ENCODE measurements at places on chromosomes 2 and 18.

GRCh38 chr2:19158211-19158610, 200.2 kb downstream of the OSR1 start:
- no peak for DNase-seq

DNA sequence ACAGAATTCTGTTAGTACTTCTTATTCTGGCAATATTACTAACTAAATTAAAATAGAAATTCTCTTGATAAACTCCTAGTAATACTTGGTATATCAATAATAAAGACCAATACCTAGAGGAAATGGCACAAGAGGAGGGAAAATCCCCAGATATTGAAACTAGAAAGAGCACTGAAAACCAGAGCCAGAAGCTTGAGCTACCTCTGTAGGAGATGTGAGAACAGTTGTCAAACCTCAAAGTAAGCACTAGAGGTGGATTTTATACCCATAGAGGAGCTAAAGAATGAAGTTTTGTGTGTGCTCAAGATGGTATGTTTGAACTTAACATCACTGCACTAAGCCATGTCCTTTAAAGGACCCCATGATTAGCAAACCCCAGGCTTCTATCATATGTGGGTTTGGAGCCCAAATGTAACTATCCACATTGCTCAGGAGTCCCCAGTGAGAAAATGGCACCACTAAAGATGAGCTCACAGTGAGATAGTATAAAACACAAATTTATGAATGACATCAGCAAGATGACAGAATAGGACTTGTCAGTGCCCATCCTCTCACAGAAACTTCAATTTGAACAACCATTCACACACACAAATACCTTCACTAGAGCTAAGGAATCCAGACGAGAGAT, 122.1 kb downstream of the PKP4 start:
- DNase-seq: no peak

GRCh38 chr2:26169681-26170414, 3.0 kb upstream of the GAREM2 start:
- no peak for DNase-seq

DNA sequence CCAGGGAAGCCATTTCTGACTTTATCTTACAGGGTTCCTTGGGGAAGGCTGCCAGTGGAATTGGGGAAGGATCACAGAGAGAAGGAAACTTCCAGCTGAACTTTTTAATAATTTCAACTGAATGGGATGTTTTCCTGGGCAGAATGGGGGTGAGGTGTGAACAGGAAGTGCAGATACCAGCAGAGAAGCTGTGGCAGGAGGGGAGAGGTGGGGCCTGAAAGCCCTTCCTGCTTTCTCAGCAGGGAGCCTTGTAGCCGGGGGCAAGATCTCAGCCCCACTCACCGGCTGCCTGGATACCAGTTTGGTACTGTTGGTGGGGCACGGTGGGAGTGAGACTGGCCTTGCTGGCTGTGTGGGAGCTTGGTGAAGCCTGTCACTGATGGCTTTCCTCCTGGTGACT, 170.5 kb downstream of the ZBTB7C start:
- no peak for DNase-seq

GRCh38 chr18:23761941-23762340, 72.7 kb downstream of the LAMA3 start:
- DNase-seq: no peak

- no peak for DNase-seq
Measured at GRCh38 chr2:169798397-169798717, 314 bp upstream of the SSB start.

DNA sequence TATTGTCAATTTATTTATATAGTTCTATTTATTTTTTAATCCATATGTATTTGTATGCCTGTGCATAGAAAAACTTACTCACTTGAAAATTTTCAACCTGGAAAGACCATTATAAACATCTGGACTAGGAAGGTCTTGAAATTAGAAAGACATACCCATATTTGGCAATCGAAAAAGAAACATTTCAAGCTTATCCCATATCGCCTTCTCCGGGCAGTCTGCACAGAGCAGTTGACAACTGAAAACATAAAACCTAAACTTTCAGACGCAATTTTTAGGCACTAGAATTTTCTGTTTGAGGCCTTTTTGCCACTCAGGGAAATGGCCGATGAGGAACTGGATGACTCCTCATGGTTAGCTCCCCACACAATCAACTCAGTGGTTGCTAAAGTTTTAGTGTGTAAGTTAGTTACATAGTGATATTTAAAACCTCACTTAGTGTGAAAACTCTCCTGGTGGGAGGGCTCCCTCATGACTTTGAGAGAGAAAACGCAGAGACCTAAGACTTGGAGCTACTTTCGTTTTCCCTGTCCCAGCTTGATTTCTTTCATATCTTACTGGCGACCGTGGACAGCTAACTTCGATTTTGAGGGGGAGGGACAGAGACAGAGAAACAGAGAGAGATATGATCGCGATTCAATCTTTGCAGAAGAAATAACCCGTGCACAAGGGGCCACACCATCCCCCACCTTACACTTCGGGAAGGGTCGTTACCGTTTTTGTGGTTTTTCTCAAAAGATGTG, 3.2 kb upstream of the HOXD12 start:
- DNase-seq: no peak

DNA sequence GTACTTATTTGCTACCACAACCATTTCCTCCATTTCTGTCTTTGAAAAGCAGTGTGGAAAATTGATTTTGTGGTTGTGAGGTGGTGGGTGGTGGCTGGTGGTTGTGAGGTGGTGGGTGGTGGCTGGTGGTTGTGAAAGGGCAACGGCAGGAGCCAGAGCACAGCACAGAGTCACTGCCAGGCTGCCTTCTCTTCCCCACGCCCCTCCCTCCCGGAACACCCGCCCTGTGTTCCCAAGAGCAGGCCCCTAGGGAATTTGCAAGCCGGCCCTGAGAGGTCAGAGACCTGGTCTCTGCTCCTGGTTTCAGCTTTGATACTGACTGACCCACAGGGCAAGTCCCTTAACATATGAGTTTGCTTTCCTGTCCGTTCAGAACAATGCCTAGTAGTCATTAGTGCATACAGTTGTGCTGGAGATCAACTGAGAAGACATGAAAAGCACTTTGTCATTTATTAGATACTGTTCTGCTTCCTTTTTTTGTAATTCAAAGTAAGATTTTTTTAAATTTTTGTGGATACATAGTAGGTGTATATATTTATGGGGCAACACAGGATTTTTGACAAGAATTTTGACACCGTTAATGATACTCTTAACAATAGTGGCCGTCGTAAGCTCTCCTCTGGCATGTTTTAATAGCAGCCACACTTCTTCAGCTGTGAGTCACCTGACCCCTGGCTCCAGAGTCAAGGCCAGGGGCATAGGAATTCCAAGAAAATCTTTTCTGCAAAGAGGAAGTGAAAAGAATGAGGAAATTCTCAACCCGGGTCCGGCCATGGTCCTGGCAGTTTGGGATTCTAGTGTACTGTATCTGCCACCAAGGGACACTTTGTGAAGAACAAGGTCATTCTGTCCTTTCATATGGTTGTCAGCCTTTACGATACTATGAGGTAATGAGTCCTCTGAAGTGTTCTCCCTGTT, 53.2 kb downstream of the ITGA6 start:
- DNase-seq: no peak

DNA sequence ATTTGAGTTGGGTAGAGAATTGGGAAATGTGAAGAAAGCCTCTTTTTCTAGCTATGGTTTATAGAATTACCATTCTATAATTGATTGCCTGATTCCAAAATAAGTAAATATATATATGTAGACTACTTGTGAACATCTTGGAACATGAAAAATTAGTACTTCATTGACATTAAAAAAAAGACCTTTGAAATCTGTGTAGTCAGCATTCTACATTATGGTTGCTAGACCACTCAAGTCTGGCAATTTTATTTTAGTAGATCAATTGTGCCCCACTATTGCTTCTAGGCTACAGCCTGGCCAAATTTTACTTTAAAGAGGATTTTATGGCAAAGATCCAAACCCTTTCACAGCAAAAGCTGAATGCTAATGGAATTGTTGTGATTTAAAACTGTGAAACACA, 279.8 kb downstream of the IKZF2 start:
- DNase-seq: no peak

DNA sequence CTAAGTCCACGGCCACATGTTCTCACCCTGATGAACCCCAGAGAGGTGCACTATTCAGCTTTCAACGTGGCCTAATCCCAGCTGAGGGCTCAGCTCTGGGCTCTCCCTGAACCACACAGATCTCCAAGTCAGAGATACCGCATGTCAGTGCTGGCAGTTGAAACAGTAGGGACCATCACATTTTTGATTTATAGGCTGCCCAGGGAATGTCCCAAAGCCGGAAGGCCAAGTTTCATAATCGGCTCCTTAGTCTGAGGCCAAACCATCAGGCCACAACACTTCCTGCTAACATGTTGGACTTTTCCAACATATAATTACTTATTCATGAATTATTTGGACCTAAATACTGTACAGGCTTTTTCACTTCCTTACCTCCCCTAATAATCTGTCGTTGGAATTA, 91.9 kb upstream of the KLHL29 start:
- DNase-seq: no peak

- no peak for DNase-seq
Measured at GRCh38 chr2:131104487-131105155, 515 bp upstream of the PLEKHB2 start.

GRCh38 chr2:161384864-161385263, 31.2 kb upstream of the TBR1 start:
- no peak for DNase-seq

DNA sequence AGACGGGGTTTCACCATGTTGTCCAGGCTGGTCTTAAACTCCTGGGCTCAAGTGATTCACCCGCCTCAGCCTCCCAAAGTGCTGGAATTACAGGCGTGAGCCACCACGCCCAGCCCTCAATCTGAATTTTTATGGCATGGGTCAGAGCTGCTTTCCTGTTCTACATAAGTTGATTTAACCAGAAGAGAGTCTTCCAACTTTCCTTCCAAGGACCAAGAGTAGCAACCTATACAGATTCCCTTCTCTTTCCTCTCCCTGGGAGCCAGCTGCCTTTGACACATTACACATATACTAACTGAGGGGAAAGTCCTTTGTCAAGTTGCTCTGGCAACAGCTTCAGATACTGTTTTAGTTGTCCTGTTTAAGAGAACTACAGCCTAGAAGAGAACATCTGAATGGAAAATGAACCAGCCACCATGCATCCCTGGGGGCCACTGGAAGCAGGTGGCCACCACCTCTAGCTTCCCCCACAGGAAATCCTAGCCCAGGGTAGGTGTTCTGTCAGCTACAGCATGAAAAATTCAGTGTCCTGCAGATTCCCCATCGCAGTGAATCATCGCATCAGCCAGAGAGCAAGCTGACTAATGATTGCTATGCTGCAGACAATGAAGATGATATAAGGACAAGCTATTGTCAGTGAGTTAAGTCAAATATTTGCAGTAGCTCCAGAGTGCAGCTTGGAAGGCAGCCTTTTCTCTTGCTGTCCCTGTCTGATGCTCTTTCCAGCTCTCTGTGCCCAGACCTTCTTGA, 62.9 kb downstream of the POMC start:
- DNase-seq: peak; percentile 30

GRCh38 chr2:86577817-86578456, 14.7 kb upstream of the CHMP3 start:
- no peak for DNase-seq

DNA sequence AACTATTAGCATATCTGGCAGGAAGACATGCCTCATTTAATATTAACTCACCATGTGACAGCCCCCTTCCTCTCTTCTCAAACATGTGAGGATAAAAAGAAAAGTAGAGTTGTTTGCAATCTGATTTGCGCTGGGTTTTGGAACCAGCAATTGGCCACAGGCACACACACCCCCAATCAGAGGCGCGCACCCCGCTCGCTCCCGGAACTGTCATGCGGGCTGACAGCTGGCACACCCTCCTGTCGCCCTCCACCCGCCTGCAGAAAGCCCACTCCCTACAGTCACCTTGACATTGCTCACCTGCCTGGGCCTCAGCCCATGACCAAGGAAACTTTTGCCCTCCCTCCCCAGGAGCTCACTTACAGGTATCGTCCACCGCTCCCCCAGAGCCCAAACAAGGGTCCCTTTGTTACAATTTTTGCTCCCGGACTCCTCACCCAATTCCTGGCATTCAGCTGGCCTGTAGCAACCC, 1.1 kb downstream of the COBLL1 start:
- DNase-seq: no peak

DNA sequence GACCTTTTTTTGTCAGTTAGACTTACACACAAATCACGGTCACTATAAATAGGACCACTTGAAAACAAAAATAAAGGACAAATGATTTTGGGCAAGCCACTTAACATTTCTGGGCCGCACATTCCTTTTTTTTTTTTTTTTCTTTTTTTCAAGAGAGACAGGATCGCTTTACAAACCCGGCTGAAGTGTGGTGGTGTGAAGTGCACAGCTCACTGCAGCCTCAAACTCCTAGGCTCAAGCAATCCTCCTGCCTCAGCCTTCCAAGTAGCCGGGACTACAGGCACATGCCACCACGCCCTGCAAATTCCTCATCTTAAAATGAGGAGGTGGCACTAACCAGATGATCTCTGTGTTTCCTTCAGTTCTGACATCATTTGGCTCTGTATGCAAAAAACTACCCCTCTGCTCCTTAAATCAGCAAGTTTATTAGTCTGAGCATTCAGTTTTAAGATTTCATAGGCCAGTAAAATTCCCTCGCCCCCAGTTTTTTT, 28.3 kb upstream of the MRO start:
- no peak for DNase-seq

GRCh38 chr2:27875089-27875881, 14.9 kb downstream of the RBKS start:
- no peak for DNase-seq

DNA sequence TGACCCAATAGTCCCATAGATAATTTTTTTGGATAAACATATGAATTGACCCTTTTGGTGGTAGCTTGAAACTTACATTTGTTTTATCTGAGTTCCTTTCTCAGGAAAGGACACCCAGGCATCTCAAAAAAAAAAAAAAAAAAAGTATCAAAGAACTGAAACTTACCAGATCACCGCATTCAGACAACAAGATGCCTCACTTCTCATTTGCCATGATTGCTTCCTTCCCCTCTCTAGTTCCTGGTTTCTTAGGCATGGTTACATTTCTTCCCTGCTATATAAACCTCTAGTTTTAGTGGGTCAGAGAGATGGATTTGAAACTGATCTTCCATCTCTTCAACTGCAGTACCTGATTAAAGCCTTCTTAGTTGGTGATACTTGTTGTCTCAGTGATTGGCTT, 240.1 kb downstream of the ACKR3 start:
- no peak for DNase-seq

DNA sequence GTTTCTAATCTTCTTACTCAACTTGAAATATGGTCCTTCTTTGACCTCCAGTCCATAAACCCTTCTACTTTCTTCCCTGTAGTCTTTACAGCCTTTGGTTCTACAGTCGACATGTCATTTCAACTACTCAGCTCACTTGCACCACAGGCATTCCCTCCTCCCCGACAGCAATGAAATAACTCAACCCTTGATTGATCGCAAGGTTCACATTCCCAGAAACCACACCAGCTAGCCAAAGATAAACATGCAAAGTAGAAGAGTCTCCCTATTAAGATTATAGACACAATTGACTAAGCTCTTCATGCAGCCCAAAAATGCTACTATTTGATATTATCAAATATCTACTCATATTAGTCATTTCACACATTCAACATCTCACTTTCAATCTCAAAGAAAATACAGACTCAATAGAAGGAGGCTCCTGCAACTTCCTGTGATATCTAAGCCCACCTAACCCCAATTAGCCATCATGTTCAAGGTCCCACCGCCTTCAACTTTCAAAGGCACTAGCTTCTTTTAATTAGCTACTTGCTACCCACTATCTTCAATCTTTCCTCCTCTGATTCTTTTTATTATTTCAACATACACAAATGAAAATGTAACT, 50.8 kb downstream of the RTTN start:
- peak; percentile 88 for DNase-seq

- DNase-seq: no peak
Measured at GRCh38 chr2:171287611-171288010, 126.9 kb upstream of the TLK1 start.

GRCh38 chr2:144086965-144087364, 433.0 kb downstream of the ZEB2 start:
- no peak for DNase-seq
